SK-N-SH (cell line): ENCODE measurements at places on chromosomes 7 and 10. TPM values are rescaled to one million over a fixed set of nuclear protein-coding genes. Genes with fewer than 3 reads are reported as not detected.
A peak's percentile ranks its signal among the peaks of the same experiment; 100 is the strongest.

The ZMIZ1 gene
- polyA plus RNA-seq: 6.6 and 23.5 TPM in 2 replicates

The CACNA2D1 gene
- 3.4 and 4.8 TPM in 2 replicates for polyA plus RNA-seq

The FAM237B gene
- polyA plus RNA-seq: 0.02 and 0.03 TPM in 2 replicates

The UCMA gene
- polyA plus RNA-seq: not detected in 2 replicates

The GSTO2 gene
- polyA plus RNA-seq: 0.47 and 0.49 TPM in 2 replicates

The MYL10 gene
- not detected in 2 replicates for polyA plus RNA-seq

The TUBB8 gene
- polyA plus RNA-seq: 0.06 and 0.13 TPM in 2 replicates

The CLCN1 gene
- polyA plus RNA-seq: 0.10 and 0.12 TPM in 2 replicates

The LRRD1 gene
- 0.03 TPM in 1 of 2 replicates, not detected in the other for polyA plus RNA-seq

The TMEM72 gene
- polyA plus RNA-seq: not detected in 2 replicates

The LRRC17 gene
- 101 and 138 TPM in 2 replicates for polyA plus RNA-seq

- no peak for DNase-seq
Measured at GRCh38 chr7:121610243-121610642, 214.1 kb upstream of the FAM3C start.

DNA sequence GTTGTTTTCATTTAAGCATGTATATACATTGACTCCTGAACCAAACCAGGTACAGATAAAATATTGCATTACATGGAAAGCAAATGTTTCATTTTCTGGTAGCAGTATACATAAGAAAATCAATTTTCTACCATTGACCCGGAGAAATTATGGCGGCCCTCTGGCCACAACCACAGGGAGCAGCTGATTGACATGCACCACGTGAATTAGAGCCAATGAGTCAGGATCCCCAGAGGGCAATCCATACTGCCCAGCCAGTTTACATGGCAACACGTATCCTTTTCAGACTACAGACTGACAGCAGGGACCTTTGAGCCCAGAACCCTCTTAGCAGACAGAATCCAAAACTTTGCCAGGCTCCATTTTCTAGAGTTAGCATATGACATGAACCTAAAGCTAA, 272.2 kb upstream of the NEBL start:
- DNase-seq: no peak

- no peak for DNase-seq
Measured at GRCh38 chr7:48213226-48213625, 42.0 kb downstream of the ABCA13 start.

- DNase-seq: peak; percentile 93
Measured at GRCh38 chr7:102044984-102045673, 227.7 kb downstream of the CUX1 start.

DNA sequence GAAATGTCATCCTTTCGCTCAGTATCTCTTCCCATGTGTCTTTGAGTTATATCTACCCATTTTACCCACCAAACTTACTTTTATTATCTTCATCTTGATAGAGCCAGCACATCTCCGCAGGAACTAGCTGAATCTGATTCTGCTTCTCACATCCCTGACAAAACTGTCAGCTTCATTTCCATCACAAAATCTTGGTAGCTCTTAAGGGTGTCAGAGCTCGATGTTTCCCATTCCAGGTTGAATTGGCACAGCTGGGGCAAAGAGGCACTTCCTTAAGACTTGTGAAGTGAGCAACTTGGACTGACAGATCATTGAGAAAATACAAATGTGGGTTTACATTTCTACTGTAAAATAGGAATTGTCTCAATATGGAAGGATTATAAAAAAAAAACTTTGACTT, 434.5 kb downstream of the SUGCT start:
- DNase-seq: no peak

- no peak for DNase-seq
Measured at GRCh38 chr7:79553811-79554555, 100.5 kb upstream of the MAGI2 start.

DNA sequence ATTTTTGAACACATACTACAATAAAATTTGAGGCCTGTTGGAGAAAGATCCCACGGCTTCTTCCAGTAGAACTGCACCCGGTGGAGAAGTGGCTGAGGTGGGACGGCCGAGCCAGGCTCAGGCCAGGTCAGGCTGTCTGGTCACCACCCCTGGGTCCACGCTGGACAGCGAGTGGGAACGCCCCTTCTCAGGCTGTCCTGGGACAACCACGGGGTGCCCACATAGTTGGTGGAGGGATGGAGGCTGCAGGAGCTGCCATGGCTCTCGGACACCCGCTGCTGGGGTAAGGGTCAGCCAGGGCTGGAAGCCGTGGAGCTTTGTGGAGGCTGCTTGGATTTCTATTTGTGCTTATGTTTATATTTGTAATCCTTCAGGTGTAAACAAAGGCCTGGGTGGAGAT, 206.5 kb downstream of the DNAJB6 start:
- DNase-seq: no peak

DNA sequence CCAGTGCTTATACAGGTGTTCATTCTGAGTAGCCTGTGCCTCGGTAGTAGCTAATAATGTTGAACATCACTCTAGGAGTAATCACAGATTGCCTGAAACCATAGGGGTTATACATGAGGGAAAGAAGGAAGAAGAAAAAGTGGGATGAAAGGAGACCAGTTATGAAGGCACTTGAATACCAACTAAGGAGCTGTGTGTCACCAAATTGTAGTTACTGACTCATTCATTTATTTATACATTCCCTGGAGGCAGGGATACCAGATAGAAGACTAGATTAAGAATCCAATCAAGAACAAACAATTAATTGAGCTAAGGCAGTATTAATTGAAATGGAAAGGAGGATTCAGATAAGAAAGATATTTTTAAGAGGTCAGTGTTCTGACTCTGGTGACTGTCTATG, 129.6 kb upstream of the PRPS1L1 start:
- no peak for DNase-seq

GRCh38 chr7:97971120-97971989, 18.6 kb downstream of the OCM2 start:
- DNase-seq: peak; percentile 55

DNA sequence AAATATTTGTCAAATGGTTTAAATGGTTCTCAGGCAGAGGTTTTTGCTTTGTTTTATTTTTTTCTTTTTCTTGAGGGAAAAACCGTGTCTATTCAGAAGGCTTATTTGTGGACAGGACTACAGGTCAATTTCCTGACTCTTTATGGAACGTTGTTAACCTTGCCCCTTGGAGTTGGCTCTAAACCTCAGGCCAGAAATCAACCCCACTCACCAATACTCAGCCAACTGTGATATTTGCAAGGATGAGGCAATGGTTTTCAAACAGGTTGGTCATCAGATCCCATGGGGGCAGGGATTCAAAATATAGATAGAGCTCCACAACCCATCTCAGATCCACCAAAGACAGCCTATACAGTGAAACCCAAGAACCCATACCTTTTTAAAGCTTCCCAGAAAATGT, 10.2 kb downstream of the PDLIM1 start:
- no peak for DNase-seq

- DNase-seq: no peak
Measured at GRCh38 chr10:107056182-107056581, 108.3 kb downstream of the SORCS1 start.

- DNase-seq: no peak
Measured at GRCh38 chr7:152910545-152911225, 151.1 kb downstream of the ACTR3B start.

- DNase-seq: no peak
Measured at GRCh38 chr10:19488592-19489280, 327.5 kb upstream of the PLXDC2 start.

DNA sequence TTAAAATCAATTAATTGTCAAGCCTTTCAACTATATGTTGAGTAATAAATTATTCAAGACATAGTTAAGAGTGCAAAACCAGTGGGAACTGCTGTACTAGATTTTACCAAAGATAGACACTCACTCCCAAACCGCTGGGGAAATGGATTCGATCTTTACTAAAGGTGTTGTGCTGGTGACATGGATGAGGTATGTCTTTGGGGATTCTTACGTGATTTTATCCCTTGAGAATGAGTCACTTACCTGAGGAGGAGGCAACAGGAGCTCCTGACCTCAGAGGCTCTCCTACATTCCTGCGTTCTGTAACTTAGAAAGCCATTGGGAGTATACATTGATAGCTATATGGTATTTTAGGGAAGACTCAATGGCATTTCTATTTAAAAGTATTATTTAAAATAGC, 165.5 kb downstream of the PKD1L1 start:
- no peak for DNase-seq

DNA sequence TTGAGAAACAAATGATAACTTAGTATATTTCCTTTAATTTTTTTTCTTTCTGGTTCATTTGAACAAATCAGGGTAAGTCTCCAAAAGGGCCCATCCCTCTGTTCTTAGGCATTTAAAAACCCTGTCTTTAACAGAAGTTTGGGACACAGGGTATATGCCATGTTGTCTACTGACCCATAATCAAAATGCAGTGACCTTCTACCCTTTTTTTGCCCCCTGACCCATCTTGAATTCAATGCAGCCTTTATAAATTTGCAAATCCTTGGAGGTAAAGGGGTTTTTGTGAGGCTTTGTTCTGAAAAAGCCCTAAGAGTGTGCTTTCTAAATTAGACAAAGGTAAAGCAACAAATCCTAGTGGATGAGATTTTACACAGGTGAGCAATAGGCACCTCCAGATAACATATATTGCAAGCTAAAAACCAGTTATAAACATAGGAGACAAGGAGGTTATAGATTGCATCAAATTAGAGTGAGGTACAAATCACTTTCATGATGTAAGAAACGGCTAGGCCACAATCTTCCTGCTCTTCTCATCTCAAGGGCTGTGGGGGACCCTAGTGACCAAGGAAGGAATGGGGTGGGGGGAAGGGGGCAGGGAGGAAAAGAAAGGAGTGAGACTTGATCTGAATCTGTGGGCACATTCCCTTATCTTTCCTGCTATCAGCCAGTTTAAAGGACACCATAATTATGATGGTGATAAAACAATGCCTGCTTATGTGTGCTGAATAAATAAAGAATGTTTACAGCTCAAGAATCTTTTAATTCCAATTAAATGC, 2.7 kb downstream of the SKIDA1 start:
- DNase-seq: no peak

- peak; percentile 51 for DNase-seq
Measured at GRCh38 chr7:23938937-23939552, 229.0 kb downstream of the STK31 start.

DNA sequence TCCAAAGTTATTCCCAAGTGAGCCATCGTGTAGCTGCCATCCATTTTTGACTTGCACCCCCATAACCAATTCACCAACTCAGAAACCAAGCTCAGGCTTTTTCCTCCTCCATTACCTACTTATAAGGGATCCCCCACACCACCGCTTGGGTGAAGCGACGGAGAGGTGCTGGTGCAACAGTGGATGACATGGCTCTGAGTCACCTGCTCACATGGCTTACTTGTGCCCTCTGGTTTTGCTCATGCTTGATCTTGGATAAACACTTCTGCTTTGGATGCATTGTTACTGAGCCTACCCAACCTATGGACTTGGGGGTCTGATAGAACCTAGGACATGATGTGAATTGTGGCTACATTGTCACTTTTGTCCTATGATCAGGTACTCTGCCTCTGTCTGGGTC, 12.0 kb upstream of the AKR1B1 start:
- no peak for DNase-seq

DNA sequence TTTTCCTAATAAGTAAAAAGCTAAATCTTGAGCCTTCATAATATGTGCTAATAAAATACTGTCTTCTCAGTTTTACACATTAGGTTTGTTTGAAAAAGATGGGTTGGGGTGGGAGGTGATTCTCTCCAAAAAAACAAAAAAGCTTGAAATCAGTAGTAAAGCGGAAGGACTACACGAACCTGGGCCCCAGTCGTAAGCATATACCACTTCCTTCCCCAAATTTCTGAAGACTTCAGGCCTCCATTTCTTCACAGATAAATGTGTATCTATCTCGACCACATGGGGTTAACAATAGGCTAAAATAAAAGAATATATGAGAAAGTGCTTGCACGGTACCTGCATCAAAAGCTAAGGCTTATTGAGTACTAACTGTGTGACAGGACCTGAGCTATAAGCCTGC, 51.6 kb upstream of the PAX2 start:
- no peak for DNase-seq

DNA sequence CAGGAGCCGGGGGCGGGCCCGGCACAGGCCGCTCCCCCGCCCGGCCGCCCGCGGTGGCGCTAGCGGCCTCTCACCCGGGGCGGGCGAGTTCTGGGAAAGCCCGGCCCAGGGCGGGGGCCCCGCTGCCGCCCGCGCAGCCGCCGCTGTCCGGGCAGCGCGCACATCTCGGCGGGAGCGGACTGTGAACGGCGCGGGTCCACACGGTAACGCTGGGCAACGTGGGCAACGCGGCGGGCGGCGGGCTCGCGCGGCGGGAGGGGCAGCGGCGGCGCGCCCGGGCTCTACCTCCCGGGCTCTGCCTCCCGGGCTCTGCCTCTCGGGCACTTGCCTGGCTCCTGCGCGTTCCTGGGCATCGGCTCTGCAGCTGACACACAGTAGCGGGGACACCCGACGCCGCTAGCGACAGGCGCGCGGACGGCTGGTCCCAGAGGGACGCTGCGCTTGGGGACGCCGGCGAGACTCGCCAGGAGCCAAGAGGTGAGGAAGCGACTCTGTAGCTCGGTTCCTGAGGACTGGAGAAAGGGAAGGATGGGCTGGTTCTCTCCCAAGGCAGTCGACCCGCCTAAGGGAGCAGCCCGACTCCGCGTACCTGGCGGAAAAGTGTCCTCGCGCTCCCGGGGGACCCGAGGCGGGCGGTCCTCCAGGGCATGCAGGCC, at the start of gene PLCE1:
PLCE1 (plus strand) TSS at position 150 of the 656 bp plus-strand sequence. CDS start 37,116 bp downstream, outside the sequence.
- DNase-seq: peak; percentile 88

GRCh38 chr10:75972491-75973276, 541.3 kb downstream of the LRMDA start:
- DNase-seq: peak; percentile 19

DNA sequence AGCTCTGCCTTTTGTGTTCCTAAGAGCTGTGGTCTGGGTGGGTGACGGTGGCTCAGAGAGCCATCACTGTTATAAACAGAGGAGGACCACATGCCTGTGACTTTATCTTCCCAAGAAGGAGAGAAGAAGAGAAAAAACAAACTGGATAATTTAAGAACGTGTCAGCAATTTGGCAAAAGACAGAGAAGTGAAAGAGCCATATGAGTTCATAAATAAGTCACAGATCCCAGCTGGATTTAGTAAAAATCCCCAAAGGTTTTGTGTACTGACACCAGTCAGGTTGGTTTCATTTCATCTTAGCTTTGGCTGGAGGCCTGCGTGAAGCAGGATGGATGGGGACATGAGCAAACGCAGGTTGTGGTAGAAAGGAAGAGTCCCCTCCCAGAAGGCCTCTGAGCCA, 120.7 kb downstream of the CXCL12 start:
- DNase-seq: no peak

DNA sequence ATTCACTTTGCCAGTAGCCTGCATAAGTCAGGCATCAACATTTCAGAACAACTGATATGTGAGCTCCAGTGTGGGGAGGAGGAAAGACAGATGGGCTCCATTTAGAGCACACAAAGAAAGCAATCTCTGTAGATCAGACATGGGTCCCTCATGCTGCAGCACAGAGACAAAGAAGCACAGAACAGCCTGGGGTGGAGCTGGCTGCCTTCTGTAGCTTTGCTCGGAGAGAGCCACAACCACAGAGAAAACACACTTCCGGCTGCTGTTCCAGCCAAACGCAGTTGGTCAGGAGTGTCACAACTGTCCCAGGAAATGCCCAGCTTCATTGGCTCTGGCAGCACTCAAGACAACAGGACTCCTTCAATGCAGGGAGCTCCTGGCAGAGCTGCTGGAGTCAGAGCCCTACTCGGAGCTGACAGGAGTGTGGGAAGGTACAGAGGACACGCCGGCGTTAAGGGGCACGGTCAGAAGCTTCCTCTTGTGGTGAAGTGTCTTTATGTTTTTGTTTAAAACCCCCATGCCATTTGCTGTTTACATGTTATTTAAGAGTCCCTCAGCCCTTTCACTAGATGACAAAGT, 494.4 kb downstream of the TCERG1L start:
- no peak for DNase-seq

GRCh38 chr10:132122939-132123445, 57.2 kb downstream of the JAKMIP3 start:
- DNase-seq: no peak

GRCh38 chr10:119860866-119861607, 11.6 kb downstream of the MCMBP start:
- no peak for DNase-seq
